Activated T-cell treated with anti-CD3 and anti-CD28 coated beads for 48 hours (primary cell): ENCODE measurements at places on chromosomes 6 and 20.

DNA sequence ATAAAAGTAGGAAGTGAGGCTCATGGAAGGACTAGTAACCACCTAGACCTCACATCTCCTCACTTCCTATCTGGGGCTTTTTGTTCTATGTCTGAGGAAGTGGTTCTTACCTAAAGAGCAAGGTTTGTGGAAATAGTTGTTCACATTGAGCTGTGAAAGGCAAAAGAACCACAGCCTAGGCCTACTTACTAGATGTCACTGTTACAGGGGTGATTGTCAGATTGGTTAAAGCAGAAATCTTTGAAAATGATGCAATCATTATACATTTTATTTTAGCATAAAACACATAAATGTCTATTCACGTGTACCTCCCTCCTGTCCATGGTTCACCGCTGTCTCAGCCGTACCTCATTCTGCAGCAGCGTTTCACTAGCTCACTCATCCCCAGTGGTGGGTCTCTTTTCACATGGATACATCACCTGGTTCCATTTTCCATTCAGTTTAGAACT is 268.8 kb downstream of the TMEM242 start:
- DNase-seq = no peak

GRCh38 chr6:139449611-139450000 is 75.2 kb upstream of the CITED2 start:
- DNase-seq = no peak

DNA sequence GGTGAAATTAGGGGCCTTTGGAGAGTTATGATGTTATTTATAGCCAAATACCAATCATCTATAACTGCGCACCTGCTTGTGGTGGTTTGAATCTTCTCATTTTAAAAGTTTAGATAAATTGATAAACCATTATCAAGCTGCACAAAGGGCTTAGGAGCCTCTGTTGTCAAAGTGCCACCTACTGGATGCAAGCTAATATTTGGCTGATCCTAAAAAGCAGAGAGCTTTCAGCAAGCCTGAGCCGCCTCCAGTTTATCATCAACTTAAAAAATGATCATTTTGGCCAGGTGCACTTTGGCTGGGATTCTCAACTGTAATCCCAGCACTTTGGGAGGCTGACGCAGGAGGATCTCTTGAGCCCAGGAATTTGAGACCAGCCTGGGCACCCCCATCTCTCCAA is 58.5 kb upstream of the ATXN1 start:
- no peak for DNase-seq

- DNase-seq = no peak
Observed at GRCh38 chr20:51446656-51447055, 95.9 kb downstream of the NFATC2 start.

DNA sequence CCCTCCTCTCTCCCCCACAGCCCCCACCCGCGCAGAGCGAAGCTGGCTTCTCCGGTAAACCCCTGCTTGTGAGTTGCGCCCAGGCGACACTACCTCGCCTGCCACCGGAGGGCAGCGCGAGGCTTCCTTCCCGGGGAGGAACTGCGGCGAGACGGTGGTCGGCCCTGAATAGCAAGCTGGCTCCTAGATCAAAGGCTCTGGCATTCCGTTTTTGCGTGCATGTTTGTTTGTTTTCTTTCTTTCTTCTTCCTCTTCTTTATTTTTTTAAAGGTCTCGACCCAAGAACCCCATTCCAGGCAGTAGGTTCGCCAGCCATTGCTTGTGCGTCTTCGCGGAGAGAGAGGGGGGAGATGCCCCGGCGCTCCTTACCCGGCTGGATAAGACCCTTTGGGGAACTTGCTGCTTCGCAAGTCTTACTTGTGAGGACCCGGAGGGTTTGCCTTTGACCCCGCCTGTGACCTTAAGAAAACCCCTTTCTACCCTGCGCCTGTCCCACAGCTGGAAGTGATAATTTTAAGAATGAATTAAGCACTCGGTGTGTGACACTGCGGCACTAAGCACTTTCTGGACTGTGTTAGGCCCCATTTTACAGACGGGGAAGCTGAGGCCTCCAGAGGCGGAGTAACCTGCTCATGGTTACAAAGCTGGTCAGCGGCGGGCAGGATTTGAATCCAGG is 92.7 kb upstream of the SIRPA start:
- peak; percentile 41 for DNase-seq

GRCh38 chr6:31907158-31907813 is 5.4 kb upstream of the ZBTB12 start:
- no peak for DNase-seq

GRCh38 chr20:7540018-7540417 is 400.2 kb downstream of the HAO1 start:
- DNase-seq = no peak

DNA sequence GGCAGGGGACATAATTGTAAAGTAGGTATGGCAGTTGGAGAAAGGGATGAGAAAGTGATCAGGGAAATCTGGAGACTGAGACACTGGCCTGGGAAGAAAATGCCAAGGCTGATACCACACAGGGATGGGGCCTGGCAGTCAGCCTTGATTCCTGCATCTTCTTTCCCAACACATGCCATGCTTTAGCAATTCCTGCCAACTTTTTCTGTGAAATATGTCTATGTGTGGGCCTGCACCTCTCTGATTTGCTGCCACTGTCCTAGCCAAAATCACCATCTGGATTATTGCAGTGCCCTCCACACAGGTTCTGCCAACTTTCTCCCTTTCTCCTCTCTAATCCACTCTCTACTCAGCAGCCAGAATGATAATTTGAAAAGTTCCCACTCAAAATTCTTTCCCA is 759.8 kb upstream of the CITED2 start:
- DNase-seq = no peak

DNA sequence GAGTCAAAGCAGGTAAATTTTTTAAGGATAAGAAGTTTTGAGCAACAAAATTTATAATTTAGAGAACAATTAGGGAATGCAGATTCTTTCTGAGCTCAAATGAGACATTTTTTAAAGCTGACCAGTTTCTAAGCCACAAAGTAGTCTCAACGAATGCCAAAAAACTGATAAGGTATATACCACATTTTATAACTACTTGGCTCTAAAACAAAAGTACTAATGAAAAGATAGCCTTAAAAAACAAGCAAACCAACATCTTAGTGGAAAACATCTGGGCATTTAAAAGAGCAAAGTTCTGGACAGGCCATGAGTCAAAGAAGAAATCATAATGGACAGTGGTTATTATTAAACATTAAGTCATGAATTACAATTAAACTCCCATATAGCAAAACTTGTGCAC is 23.2 kb upstream of the RNF146 start:
- DNase-seq = no peak

DNA sequence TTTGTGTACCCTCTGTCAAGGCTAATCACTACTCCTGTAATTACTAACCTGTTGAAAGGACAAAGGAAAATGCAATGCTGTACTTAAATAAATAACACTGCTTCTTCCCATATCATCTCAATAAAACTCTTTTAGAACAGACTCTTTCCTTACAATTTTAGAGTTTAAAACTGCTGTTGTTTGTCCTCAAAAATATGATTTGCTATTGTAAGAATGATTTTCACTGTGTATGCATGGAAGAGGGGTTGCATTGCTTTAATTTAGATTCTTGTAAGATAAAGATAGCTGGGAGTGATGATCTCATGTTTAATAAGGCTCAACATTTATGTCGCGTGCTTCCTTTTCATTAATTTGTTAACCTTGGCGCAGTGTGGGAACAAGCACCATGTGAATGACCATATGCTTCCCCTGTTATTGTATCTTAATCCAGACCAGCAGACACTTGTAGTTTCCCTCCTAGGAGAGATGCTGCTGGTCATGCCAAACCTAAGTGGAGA is 89.8 kb upstream of the ATXN1 start:
- no peak for DNase-seq

DNA sequence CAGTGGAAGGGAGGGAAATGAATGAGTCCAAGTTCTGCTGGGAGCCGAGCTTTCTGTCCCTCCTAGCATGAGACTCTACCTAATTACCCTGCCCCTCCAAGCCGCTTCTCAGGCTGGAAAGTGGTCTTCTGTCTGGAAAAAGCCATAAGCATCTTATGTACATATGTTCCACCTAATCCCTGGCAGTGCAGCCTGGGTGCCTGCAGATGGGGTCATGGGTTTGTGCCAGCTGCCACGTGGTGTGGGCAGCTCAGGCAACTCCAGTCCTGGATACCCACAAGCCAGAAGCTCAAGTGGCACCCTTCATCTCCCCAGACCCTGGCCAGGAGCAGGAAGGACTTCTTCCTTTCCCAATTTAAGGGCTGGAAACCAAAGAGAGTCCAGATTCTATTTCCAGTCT is 253.1 kb downstream of the LY86 start:
- DNase-seq = no peak

GRCh38 chr6:17983730-17984129 is 3.7 kb downstream of the KIF13A start:
- DNase-seq = no peak

- no peak for DNase-seq
Observed at GRCh38 chr6:57283106-57283505, 34.3 kb upstream of the PRIM2 start.

DNA sequence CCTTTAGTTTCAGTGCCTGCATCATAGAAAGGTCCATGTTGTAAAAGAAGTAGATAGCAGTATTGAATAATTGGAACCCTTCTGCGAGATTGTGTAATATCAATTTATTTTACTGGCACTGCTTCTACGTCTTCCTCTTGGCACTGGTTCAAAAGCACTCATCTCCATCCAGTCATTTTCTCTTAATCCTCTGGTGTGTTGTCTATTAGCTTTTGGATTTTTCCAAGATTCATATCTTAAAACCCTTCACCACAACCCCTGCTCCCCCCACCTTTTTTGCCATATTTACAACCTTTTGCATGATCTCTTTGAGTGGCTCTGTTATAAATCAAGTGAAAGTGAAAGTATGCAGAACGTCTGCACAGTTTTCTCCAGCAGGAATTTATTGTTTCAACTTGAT is 76.6 kb upstream of the HSF2 start:
- DNase-seq = no peak

GRCh38 chr20:50415516-50416268 is 94.5 kb upstream of the PTPN1 start:
- DNase-seq = no peak

- DNase-seq = peak; percentile 4
Observed at GRCh38 chr6:113306552-113307145, 550.5 kb upstream of the MARCKS start.

DNA sequence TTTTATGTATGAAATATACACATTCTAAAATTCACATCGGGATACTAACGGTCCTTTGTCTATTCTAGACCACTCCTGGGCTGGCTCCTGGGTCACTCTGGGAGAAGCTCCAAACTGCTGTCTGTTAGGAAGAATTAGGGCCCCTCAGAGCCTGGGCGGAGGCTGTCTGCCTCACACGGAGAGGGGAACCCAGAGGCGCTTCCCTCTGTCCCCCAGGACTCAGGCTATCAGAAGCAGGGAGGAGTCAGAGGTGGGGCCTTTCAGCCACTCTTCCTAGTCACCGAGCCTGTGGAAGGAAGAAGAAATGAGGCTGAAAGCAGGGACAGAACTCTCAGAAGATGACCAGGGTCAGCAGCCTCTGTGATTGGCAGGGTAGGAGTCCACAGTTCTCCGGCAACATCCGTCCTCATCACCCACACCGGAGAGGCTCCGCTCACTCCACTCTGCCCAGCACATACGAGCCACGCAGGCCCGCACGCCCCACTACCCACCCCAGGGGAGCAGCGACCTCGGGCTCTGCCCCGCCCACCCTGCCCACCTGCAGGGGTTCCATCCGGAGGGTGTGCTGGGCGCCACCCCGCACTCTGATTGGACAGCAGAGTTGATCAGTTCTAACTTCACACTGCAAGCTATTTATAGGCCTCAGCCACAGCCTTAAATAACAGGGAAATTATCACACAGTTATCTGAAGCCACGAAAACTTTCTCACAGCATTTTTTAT is 182.1 kb upstream of the AFDN start:
- DNase-seq = no peak

GRCh38 chr6:31128093-31128676 is 7.9 kb upstream of the CDSN start:
- peak; percentile 54 for DNase-seq
